ENCODE measurements at places on chromosomes 1 and 21. TPM values are rescaled to one million over a fixed set of nuclear protein-coding genes. Genes with fewer than 3 reads are reported as not detected.

GRCh38 chr1:47727697-47728085 is 269.5 kb downstream of the TRABD2B start:
- no peak overlapping the region for H3K4me3 ChIP-seq
- H3K36me3 ChIP-seq: no peaks in the 10 kb centered on the region

GRCh38 chr1:58468612-58469011 is 77.9 kb downstream of the OMA1 start:
- no peaks in the 10 kb centered on the region for H3K27me3 ChIP-seq
- H3K4me3 ChIP-seq: no peak overlapping the region
- no peak overlapping the region for H3K27ac ChIP-seq
- H3K4me1 ChIP-seq: no peaks in the 10 kb centered on the region
- DNase-seq: no peak

DNA sequence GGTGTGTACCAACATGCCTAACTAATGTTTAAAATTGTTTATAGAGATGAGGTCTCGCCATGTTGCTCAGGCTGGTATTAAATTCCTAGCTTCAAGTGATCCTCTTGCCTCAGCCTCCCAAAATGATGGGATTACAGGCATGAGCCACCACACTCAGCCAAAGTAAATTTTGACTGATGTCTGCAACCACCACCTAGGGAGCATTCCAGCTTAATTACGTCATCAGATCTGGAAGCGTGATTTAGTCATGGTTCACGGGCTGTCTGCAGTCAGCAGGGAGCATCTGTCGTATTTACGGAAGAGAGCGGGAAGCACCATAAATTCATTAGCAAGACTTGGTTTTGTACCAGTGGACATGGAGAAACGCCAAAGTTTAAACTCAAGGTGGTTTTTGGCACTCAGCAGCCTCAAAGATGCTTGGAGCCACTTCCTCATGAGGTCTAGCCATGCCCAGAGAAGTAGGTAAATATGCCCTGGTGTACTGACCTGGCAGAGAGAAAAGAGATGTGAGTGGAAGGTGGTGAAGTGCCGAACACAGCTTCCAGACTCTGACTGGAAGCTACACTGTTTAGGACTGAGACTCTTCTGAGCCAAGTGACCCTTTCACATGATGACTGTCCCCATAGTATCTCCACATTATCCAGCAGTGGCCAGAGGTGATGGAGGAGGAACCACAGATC is 60.8 kb upstream of the SLC35F3 start:
- no peak overlapping the region for H3K4me3 ChIP-seq
- H3K36me3 ChIP-seq: no peaks in the 10 kb centered on the region
- H3K27ac ChIP-seq: no peak overlapping the region
- DNase-seq: no peak

- H3K4me3 ChIP-seq: peak overlapping the region; percentile 53
- no peaks in the 10 kb centered on the region for H3K36me3 ChIP-seq
- H3K27ac ChIP-seq: peak overlapping the region; percentile 54
- H3K27me3 ChIP-seq: no peaks in the 10 kb centered on the region
- DNase-seq: peak; percentile 67
These were observed 54.3 kb upstream of the HNRNPU start for GRCh38 chr1:244918421-244919319.

- H3K36me3 ChIP-seq: no peaks in the 10 kb centered on the region
- H3K27me3 ChIP-seq: no peaks in the 10 kb centered on the region
- H3K4me3 ChIP-seq: no peak overlapping the region
- DNase-seq: no peak
- H3K27ac ChIP-seq: no peak overlapping the region
- no peaks in the 10 kb centered on the region for H3K4me1 ChIP-seq
These were observed 303.6 kb downstream of the USH2A start for GRCh38 chr1:216119600-216119999.

DNA sequence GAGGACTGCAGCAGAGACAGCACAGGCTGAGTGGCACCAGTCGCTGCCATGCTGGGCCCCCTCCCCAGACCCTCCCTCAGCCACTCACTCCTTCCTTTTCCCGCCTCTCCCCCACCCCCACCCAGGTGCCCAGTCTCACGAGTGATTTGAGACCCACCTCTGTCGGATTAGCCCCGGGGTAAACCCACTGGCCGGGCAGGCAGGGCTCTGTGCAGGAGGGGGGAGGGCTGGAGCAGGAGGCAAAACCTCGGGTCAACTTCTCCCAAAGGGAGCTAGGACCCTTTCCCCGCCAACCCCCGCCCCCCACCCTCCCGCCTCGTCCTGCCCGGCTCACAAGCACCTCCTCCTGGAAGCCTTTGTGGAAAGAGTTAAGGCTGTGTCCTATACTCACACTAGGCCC is 3.5 kb upstream of the MRPL24 start:
- no peak overlapping the region for H3K4me3 ChIP-seq
- H3K4me1 ChIP-seq: peaks cover 52% of the 10 kb centered on the region
- no peak for DNase-seq
- no peak overlapping the region for H3K27ac ChIP-seq
- H3K27me3 ChIP-seq: no peaks in the 10 kb centered on the region
- peaks cover 40% of the 10 kb centered on the region for H3K36me3 ChIP-seq

- H3K36me3 ChIP-seq: no peaks in the 10 kb centered on the region
- H3K4me1 ChIP-seq: no peaks in the 10 kb centered on the region
- DNase-seq: no peak
- no peaks in the 10 kb centered on the region for H3K27me3 ChIP-seq
- H3K4me3 ChIP-seq: no peak overlapping the region
- H3K27ac ChIP-seq: no peak overlapping the region
These were observed 34.4 kb downstream of the HSD3B1 start for GRCh38 chr1:119541389-119541788.

The BACE2 gene
- total RNA-seq: 43.2 TPM

The IL19 gene
- total RNA-seq: not detected
